ENCODE measurements at places on chromosomes 12 and 14.

DNA sequence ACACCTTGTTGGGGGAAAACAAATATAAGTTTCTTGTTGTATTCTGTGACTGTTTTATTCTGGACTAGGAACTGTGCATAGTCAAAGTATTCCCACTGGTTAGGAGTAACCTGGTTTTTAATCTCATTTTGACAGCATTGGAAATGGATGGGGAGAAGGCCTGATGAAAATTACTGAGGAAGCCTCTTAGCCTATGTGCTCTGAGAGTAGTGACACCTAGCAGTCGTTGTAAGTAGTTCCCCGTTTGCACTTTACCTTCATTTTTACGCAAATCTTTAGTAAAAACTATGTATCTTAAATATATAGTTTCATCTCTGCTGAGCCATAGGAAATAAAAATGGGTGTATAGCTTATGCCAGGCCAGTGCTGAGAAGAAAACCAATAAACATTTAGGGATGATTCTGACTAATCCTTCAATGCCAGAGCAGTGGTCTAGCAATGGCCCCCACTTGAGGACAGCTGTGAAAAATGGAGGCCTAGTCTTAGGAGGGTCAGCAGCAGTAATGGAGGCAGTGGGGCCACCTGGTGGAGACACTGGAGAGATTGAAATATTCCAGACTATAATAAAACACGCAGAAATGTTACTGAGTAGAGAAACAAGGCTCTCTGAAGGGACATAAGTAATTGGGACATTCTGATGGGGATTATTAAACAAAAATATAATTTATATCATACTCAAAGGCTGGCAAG is 133.2 kb upstream of the NOVA1 start:
- DNase-seq: peak; percentile 15

GRCh38 chr12:117921929-117922777 is 46.6 kb downstream of the KSR2 start:
- no peak for DNase-seq

GRCh38 chr14:64296561-64296960 is 2.4 kb upstream of the ESR2 start:
- DNase-seq: peak; percentile 39

DNA sequence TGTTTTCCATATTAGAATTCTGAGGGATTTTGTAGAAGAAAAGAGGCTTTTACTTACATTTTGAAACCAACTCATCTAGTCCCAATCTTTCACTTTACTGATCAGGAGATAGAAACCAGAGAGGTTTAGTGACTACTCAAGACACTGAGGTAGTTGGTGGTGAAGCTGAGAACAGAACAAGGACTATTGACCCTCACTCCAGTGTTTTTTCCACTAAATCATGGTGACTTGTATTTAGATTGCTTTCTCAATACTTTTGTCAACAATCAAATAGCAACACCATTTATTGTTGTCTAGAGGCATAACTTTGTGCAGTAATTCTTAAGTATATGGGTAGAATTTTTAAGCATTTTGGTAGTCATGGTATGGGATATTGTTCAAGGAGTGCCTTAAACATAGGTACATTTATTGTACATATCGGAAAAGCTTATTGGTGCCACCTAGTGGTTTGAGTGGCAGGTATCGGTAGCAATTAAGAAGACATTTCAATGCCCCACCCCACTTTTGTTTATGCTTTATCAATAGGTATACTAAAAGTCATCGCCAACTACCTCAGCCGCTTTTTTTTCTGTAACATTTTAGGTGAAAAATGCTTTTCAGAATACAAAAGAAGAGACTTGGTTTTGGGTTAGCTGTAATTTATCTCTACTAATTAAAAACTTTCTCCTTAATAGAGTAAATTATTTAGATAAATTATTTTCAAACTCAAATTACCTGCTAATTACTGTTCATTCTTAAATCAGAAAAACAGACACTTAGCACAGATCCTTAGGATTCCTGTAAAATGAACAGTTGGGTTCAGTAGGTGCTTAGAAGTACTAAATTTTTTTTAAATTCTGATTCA is 47.3 kb upstream of the PAWR start:
- peak; percentile 72 for DNase-seq

- DNase-seq: no peak
Measured at GRCh38 chr14:89990218-89990617, 34.5 kb downstream of the TDP1 start.

DNA sequence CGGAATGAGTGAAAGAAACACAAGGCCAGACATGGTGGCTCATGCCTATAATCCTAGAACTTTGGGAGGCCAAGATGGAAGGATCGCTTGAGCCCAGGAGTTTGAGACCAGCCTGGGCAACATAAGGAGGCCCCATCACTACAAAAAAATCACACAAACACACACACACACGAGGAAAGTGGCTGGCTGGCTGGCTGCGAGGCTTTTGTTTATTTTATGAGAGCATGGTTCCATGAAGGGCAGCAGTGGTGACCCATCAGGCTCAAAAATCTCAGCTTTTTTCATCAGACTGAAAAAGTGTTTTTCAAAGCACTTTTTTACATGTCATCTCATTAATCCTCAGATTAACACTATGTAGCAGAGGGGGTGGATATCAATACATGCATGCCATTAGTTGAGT is 27.7 kb downstream of the VDR start:
- no peak for DNase-seq

- DNase-seq: no peak
Measured at GRCh38 chr14:68412505-68413465, 380.1 kb downstream of the ZFP36L1 start.

DNA sequence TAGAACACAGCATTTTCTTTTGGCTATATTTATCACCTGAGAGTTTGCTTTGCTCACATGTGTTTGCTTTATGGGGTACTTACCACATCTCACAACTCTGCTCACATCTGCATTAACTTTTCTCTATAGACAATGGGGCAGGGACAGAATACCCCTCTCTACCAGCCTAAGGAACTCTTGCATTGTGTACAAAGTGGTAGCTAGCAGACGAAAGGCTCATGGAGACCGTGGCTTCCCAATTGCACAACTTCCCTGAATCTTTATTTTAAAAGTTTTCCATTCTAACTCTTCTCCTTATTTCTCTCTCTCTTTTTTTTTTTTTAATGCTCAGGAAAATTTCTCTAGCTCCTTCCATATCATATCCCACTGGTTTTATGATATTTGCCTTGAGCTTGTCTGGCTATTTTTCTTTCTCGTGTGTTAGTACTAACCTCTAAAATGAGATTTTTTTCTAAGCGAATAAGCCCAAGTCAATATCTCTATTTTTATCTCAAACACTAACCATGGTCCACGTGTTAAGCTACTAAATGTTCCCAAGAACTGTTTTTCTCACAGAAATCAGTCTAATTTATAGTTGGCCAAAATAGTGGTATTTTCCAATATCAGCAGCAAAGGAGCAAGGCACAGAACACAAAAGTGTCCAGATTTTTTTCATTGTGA is 155.2 kb downstream of the STXBP6 start:
- DNase-seq: no peak

- DNase-seq: no peak
Measured at GRCh38 chr14:97382616-97383226, 585.5 kb downstream of the VRK1 start.

Measured in RKO (cell line).